Osteoblast (primary cell): ENCODE measurements at places on chromosomes 4 and X. TPM values are rescaled to one million over a fixed set of nuclear protein-coding genes. Genes with fewer than 3 reads are reported as not detected.

- no peak for DNase-seq
Observed at GRCh38 chr4:14302021-14302420, 674.5 kb upstream of the BOD1L1 start.

DNA sequence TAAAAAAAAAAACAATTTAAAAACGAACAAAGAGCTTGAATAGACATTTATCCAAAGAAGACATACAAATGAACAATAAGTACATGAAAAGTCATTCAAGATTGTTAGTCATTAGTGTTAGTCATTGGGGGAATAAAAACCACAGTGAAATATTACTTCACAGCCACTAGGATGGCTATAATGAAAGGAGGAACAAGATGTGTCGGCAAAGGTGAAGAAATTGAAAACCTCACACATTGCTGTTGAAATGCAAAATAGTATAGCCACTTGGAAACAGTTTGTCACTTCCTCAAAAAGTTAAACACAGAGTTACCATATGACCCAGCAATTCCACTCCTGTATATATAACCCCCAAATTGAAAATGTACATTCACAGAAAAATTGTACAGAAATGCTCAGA is 45.2 kb upstream of the SLC39A8 start:
- DNase-seq, result no peak

GRCh38 chr4:2861631-2862436 is 18.2 kb downstream of the ADD1 start:
- no peak for DNase-seq

DNA sequence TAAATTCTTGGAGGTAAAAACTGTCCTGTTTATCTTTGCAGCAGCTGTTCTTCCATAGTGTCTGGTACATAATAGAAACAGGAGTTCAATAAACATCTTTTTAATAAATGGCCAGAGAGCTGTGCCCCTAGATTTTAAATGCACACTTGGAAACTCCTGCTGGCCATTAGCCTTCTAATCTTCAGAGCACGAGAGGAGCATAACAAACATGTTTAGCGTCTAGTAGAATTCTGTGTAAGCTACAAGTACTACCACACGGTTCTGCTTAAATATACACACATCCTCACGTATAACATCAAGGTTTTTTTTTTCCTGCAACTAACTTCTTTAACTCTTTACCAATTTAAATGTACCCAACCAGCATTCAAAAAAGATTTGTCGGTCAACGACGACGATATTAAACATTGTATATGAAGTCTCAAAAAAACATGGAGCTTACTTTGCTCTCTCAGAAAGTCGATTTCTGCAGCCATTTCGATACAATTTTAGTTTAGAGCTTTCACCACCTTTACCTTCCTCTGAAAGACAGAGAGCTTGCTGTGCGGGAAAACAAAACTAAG is 628 bp downstream of the SCLT1 start:
- DNase-seq, result peak; percentile 37

GRCh38 chrX:75181721-75182120 is 25.6 kb upstream of the ABCB7 start:
- no peak for DNase-seq

VAMP7 gene
- 49.9 and 50.4 TPM in 2 replicates for total RNA-seq

PPEF1 gene
- under 0.01 TPM in 2 replicates for total RNA-seq

HS3ST1 gene
- total RNA-seq, result under 0.01 TPM in 2 replicates

DNA sequence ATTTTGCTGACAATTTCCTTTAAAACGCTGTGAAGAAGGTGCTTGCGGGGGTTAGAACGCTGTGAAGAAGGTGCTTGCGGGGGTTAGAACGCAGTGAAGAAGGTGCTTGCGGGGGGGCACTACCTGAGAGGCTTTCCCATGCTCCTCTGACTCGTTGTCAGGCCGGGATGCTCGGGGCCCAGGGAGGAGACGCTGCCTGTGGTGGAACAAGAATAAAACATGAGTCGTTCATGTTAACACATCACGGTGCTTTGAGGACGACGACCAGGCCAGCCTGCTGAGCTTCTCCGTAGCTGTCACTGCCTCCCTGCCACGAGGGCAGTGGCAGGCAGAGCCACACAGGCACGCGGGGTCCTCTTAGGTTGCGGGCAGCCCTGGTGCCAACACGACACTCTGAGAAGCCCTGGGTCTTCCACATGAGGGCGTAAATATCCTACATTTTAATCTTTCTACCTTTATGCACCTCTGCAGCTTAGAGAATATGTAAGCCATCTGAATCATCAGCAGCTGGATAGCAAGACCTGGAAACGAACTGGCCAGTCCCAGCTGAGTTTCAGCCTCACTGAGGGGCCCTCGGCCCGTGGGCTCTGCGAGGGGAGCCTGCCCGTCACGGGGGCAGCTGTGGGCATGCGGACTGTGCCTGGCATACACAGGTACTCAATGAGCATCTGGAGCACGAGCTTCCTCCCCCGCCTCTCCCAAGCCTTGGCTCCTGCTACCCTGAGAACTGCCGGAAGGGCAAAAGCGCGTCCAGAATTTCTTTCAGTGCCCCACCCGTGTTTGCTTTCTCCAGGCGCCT is 47.0 kb downstream of the FGFRL1 start:
- DNase-seq, result no peak

- DNase-seq, result no peak
Observed at GRCh38 chr4:125461676-125462363, 147.1 kb downstream of the FAT4 start.

DNA sequence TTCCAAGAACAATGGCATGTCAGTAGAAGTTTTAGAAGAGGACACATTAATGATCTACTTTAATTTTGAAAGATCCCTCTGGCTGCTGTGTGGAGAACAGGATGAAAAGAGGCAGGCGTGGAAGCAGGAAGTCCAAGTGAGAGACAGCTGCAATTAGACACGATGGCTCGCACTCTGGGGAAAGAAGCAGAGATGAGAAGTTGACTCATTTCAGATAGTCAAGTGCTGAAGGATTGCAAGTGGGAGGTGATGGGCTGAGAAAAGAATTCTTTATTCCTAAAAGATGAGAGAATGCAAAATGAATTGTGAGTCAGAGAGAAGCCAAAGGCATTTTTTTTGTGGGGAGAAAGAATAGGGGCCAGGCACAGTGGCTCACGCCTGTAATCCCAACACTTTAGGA is 16.5 kb downstream of the RXFP1 start:
- peak; percentile 52 for DNase-seq

GRCh38 chr4:112939901-112940300 is 109.6 kb upstream of the ANK2 start:
- DNase-seq, result no peak

- no peak for DNase-seq
Observed at GRCh38 chr4:75343333-75343732, 170.9 kb downstream of the RCHY1 start.

DNA sequence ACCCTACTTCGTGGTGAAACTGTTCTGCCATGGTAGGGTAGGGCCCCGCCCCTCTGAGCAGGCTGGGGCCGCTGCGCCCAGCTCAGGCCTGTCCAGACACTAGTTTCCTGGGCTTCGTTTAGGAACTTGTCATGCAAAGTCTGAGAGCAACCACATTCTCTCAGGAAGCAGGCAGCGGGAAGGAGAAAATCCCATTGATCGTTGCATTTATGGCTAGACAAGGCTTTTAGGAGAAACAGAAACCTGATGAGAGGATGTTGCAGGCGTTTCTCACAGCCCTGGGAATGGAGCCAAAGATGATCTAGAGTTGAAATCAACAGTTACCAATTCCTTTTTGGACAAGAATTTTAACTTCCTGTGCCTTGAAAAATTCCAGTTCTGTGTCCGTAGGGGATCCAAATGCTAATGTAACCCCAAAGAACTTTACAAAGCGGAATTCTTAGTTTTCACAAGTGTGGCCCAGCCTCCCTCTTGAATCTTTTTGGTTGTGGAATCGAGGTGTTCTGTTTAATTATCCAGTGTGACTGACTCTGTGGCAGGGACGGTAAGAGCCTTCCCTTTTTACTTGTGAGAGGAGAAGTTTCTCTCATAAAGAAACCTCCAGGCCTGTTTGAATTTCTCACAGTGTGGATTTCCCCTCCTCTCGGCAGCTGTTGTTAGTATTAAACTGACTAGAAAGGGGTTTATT is 4.5 kb upstream of the CXCL9 start:
- peak; percentile 88 for DNase-seq

- no peak for DNase-seq
Observed at GRCh38 chr4:61385256-61385655, 185.1 kb downstream of the ADGRL3 start.

- DNase-seq, result no peak
Observed at GRCh38 chrX:136115126-136115903, 32.0 kb upstream of the FHL1 start.

ARX gene
- total RNA-seq, result not detected in 2 replicates

LDB2 gene
- 18.8 and 21.8 TPM in 2 replicates for total RNA-seq

- DNase-seq, result peak; percentile 46
Observed at GRCh38 chrX:126167560-126167959, 1.5 kb upstream of the DCAF12L2 start.

GRCh38 chr4:61223385-61223784 is 23.3 kb downstream of the ADGRL3 start:
- no peak for DNase-seq

GRCh38 chr4:168710353-168710946 is 213.6 kb downstream of the PALLD start:
- peak; percentile 68 for DNase-seq

- DNase-seq, result peak; percentile 92
Observed at GRCh38 chrX:119655125-119655524, 37.8 kb downstream of the SEPTIN6 start.

PIR gene
- total RNA-seq, result 15.9 and 16.5 TPM in 2 replicates

DNA sequence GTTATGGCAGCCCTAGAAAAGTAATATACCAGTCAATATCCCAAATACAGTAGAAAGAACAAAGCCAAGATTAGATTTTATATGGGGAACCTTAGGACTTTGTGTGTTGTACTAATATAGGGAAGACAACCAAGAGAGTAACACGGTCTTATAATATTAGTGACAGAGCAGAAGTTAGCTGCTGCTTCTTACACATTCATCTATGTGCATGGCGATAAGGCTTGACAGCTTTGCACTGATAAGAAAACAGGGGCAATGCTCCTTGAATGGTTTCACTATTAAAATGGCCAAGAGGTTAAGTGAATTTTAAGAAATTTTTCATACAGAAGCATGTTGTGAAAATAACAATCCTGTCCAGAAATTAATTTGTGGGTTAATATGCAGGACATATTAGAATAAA is 521.6 kb downstream of the CCSER1 start:
- DNase-seq, result no peak
